Effector CD4-positive, alpha-beta T cell (primary cell): ENCODE measurements at places on chromosomes 16 and 17.

DNA sequence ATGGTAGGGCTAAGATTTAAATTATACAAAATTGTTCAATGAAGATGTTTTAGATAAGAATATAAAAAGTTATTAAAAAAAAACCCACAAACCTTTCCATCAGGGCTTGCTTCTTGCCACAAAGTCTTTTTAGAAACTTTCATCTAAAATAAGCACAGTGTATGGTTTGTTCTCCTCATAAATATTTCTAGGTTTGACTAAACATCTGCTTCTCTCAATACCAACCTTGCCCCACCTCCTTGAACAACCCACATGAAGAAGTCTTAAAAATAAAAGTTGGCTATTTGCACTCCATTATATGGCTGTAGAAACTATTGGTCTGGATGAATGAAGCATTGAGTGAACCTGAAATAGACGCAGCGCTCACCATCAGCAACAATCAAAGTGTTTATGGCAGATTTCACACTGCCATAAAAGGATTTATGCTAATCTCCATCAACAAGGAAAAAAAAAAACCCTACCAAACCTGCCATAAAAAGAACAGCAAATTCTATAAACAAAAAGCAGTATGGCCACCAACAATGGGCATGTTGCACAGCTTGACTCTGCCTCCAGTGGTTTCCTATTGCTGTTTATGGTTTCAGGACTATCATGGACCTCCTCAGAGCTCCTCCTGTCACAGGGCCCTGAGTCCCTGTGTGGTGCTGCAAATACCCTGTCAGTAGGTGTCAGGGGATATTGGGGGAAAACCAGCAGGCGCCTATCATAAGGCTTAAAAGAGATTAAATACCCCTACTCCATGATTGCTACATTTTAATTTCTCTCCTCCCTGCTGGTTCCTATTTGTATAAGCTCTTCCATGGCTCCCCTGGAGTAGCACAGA lies 37.6 kb downstream of the SNX11 start:
- DNase-seq, result no peak

- no peak for DNase-seq
These were observed 3.1 kb downstream of the MT1E start for GRCh38 chr16:56628486-56629350.

- no peak for DNase-seq
These were observed 6.8 kb upstream of the CCL3L1 start for GRCh38 chr17:36203335-36203734.

- no peak for DNase-seq
These were observed 1.2 kb downstream of the CCDC137 start for GRCh38 chr17:81667754-81668153.

DNA sequence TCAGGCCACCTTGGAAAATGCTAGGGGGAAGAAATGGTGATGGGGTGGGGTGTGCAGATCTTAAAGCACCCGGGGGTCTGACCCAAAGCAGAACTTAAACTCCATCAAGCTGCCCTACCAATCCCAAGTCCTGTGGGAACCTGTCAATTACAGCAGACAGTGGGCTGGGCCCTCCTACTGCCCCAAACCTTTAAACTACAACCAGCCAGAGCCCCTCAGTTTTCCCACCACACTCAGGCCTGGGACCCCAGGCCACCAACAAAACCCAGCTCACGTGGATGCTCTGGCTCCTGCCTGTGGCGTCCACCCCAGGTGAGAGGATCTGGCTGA lies 2.7 kb downstream of the MYO18A start:
- DNase-seq, result no peak

GRCh38 chr16:87824016-87824990 lies 45.0 kb downstream of the SLC7A5 start:
- DNase-seq, result no peak

DNA sequence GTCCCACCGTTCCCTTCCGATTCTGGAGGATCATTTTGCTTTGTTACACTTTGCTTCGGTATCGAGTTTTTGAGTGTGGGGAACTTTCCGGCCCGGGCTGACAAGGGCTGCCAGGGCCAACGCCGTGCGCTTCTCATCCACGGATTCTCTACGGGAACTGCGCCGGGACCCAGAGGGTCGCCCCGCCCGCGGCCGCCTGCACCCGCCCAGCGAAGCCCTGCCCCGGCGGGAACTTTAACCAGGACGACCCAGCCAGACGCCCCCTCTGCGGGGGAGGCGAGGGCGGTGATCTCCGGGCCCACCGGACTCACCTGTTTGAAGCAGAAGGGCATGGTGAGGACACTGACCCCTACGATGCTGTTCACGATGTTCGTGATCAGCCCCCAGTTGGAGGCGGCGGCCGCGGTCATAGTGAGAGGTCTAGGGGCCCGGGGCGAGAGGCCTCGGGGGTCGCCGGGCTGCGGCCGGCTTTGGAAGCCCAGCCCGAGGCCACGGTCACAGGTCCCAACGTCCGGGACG lies 536 bp downstream of the SLC38A10 start:
- DNase-seq, result no peak

GRCh38 chr16:6018848-6019489 lies 921.4 kb upstream of the EEF2KMT start:
- DNase-seq, result no peak

DNA sequence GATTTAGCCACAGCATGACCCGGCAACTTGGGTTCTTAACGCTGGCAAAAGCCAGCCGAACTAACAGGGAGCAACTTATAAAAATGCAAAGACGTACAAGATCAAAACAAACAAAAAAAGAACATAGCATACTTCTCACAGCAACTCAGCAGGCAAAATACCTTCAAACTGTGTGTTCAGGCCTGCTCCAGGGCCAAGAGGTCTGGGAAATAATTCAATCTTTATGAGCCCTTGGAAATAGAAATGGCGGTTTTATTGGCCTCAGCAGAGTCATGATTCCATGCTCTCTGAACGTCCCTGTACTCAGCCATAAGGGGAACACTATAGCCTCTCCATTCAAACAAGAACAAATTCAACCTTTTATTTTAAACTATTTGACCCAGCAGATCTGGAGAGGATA lies 101.3 kb upstream of the C17orf78 start:
- no peak for DNase-seq

- no peak for DNase-seq
These were observed 3.7 kb upstream of the SCNN1B start for GRCh38 chr16:23298290-23298915.

DNA sequence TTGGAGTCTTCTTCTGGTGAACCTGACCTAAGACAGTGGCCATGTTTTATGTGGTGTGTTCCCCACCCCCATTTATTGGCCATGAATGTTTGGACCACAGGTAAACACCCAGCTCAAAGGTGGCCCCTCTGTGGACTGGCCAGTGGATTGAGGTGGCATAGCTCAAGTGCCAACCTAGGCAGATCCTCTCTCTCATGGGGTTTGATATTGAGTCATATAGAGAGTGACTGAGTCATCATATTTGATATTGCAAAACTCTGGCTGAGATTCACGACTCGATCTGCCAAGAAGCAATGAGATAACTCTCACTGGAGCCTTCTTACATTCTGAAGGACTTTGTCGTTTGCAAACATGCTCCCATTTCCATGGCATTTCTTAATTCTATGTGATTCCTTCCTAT lies 10.5 kb upstream of the TEKT3 start:
- DNase-seq, result no peak

DNA sequence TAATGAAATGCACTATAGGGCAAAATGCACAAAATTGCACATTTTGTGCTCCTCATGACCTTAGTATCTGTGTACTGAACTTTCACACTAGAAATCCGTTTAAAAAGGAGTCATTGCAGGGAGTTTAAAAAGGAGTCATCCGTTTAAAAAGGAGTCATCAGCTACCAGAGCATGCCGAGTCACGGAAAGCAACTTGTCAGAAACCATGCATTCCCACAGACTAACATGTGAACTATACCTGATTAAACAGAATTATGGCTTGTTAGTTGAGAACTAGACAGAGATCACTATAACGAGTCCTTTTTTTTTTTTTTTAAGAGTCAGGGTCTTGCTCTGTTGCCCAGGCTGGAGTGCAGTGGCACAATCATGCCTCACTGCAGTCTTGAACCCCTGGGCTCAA lies 35.9 kb downstream of the SLC6A4 start:
- DNase-seq, result no peak
